Hematopoietic multipotent progenitor cell treated with erythropoietin and hydrocortisone succinate and interleukin-3 and kit ligand, for 17 days (in vitro differentiated cells): ENCODE measurements at places on chromosomes 2 and 18.

DNA sequence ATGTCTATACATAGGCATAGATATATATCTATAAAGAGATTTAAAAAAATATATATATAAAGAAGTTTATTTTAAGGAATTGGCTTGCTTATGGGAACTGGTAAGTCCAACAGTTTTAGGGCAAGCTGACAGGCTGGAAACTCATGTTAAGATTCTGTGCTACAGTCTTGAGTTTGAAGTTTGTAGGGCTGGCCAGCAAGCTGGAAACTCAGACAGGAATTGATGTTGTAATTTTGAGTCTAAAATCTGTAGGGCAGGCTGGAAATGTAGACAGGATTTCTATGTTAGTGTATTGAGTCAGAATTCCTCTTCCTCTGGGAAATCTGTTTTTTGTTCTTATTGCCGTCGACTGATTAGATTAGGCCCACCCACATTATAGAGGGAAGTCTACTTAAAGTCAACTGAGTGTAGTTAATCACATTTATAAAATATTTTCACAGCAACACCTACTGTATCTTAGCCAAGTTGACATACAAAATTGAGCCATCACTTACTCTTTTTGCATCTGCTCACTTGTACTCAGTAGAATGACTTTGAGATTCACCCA, 60.8 kb downstream of the PHLPP1 start:
- DNase-seq = no peak

- DNase-seq = no peak
Measured at GRCh38 chr2:207231106-207231865, 65.5 kb upstream of the KLF7 start.

DNA sequence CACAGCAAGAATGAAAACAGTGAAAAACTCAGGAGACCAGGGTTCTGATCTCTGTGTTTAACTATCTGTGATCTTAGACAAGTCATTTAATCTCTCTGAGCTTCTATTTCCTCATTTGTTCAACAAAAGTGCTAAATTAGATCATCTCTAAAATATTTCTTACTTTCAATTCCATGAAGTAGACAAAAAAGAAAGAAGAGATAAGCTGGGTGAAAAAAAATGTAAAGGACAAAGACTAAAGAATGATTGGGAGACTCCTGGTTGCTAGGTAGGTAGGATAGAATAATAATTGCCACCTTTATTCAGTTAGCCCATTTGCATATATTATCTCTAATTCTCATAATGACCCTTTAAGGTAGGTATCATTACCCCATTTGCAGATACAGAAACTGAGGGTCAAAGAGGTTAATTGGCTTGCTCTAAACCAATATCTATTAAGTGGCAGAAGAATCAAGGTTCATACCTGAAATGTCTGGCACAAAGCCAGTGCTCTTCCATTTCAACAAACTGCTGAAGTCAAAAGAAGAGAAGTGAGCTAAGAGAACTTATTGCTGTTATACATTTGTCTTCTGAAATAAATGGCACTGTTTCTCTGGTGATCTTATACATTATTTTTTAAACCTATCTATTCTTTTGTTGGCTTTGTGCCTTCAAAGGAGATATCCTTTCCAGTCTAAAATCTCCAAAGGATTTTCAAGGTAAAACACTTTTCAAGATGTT, 141.7 kb downstream of the OTX1 start:
- DNase-seq = no peak

- DNase-seq = no peak
Measured at GRCh38 chr2:204665207-204665606, 119.9 kb downstream of the PARD3B start.

GRCh38 chr2:54630858-54631497, 92.5 kb upstream of the EML6 start:
- DNase-seq = no peak

DNA sequence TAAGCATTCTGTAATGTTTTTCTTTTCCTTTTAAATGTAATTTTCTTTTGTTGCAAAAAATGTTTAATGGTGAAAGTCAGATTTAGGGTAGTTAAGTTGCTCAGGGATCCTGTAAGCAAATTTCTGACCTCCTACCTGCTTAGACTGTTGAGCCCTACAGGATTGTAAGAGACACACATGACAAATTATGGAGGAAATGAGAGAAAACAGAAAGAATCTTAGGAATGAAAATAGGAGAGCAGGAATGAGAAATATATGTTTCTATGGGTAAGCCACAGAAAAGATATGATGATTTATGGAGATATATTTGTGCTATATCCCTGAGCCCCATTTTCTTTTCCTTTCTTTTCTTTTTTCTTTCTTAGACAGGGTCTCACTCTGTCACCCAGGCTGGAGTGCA, 28.3 kb downstream of the CYBRD1 start:
- DNase-seq = no peak

- DNase-seq = no peak
Measured at GRCh38 chr18:32057624-32058165, 34.0 kb upstream of the RNF138 start.

DNA sequence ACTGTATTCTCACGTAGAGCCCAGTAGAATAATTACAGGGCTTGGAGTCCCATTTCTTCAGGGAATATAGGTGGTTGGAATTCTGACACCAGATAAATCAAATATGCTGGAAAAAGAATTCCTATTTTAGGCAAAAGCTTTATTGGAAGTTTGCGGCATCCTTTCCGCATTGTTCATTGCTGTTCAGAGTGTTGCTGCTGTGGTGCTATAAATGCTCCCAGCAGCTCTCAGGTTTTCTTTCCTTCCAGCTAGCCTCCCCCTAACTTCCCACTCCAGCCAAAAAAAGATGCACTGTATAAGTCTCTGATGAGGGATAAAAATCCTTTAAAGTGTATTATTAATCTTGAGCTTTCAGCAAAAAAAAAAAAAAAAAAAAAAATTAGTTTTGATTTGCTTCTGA, 25.5 kb upstream of the POLR1B start:
- DNase-seq = no peak
